T-helper 22 cell (primary cell): ENCODE measurements at places on chromosomes 13 and 19.

GRCh38 chr19:10230173-10230860 is 814 bp downstream of the S1PR2 start:
- DNase-seq = peak; percentile 78

DNA sequence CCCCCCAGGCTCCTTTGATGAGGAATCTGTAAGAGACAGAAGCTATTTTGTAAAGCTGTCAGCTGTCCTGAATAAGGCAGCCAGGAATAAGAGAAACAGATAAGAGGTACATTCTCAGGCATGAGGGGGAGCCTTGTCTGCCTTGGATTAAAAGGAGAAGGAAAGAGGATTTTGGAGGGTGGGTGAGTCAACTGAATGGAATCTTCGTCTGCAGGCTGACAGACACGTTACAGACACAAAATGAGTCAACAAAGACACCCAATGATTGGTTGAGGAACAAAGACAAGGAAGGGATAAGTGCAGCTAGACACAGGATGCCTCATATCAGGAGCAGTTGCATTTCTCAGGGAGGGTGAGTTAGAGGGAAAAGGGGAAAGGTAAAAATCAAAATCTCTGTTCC is 162.5 kb downstream of the OLFM4 start:
- DNase-seq = no peak

DNA sequence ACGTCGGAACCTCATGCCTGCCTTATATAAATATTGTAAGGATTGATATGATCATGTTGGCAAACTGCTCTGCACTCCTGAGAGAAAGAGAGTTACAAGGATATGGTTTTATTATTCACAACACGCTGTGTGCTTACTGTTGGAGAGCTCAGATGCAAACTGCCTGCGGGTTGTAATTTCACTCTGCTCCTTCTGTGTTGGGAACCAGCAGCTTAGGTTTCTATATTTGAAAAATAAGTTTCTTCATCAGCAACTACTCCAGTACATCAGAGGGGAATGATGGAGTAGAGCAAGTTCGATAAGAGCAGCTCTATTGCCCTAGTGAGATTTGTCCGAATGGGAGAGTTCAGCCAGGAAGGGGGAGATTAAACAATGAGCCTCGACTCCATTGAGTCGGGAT is 106.9 kb upstream of the UBL3 start:
- no peak for DNase-seq

DNA sequence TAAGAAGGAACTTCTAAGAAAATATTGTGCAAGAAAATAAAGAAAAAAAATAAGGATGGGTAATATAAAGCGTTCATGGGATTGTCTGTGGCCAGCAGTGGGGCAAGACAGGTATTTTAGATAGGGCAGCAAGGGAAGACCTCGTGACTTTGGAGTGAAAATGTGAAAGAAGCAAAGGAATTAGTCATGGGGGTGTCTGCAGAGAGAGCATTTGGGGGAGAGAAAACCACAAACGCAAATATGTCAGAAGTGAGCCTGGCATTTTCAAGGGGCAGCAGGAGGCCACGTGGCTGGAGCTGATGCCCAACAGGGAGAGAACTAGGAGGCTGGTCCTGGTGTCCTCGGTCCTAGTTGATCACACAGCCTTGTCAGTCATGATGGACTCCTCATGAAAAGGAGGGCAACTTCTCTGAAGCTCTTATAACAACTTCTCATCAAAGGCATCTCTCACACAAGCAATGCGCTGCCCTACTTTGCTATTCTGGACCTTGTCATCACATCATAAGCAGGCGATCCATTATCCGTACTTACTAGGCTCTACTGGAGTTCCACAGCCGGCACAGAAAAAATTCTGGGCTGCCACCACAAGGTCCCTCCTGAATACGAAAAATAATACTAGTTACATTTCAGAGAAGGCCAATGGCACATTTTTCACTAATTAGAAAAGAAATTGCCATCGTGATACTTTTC is 31.0 kb downstream of the RUBCNL start:
- DNase-seq = no peak

GRCh38 chr19:18231775-18232174 is 5.5 kb upstream of the PDE4C start:
- DNase-seq = no peak

GRCh38 chr13:94120878-94121277 is 358.6 kb downstream of the DCT start:
- DNase-seq = no peak

GRCh38 chr13:59451236-59451635 is 712.5 kb downstream of the DIAPH3 start:
- no peak for DNase-seq

DNA sequence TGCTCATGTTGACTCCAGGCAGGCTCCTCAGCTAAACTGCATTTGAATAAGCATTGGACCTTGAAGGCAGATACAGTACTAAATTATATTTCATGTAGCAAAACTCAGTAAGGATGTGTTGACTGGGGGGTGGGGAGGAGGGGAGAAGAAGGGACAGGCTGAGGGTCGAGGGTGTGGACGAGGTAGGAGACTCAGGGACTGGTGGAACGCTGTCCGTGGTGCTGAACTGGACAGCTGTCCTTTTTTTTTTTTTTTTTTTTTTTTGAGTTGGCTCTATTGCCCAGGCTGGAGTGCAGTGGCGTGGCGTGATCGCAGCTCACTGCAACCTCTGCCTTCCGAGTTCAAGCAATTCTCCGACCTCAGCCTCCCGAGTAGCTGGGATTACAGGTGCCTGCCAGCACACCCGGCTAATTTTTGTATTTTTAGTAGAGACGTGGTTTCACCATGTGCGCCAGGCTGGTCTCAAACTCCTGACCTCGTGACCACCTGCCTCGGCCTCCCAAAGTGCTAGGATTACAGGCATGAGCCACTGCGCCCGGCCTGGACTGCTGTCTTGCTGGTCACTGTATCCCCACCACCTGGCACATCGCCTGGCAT is 33.2 kb upstream of the CASP14 start:
- DNase-seq = no peak

- DNase-seq = no peak
Measured at GRCh38 chr13:52954838-52955237, 73.8 kb upstream of the OLFM4 start.

DNA sequence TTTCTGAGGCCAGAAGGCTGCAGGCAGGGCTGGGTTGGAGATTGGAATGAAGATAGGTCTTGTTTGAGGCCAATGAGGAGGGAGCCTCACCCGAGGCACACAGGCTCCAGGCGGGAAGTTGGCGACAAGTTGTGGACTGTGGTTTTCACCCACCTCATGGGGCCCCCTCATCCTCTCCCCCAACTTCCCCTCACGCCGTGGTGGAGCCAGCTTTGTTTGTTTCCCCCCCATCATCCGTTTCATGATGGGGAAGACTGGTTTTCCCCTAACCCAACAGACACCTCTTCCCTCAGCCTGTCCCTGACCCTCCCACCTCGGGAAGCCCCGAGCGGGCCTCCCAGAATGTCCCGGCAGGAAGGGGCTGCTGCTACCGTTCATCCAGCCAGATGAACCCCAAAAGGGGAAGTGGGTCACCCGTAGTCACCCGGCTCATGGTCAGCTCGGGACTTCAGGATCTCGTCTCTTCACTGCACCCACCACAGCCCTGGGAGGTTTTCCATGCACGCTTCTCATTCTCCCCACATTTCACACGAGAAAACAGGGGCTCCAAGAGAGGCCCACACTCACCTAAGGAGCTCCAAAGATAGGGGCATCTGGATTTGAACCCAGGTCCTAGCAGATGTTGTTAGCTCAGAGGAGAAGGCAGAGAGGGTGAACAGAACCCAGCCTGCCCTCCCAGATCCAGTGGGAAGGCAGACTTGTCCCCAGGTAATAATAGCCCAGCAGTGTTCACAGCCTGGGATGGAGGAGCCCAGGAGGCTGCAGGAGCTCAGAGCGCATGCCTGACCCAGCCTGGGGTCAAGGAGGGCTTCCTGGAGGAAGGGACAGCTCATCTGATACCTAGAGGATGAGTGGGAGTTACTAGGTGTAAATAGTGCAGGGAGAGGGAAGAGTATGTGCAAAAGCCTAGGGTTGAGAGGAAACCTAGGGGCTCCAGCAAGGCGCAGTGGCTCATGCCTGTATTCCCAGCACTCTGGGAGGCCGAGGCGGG is 23.5 kb downstream of the CEACAM16 start:
- DNase-seq = no peak

GRCh38 chr13:42977219-42977659 is 14.8 kb downstream of the EPSTI1 start:
- no peak for DNase-seq

DNA sequence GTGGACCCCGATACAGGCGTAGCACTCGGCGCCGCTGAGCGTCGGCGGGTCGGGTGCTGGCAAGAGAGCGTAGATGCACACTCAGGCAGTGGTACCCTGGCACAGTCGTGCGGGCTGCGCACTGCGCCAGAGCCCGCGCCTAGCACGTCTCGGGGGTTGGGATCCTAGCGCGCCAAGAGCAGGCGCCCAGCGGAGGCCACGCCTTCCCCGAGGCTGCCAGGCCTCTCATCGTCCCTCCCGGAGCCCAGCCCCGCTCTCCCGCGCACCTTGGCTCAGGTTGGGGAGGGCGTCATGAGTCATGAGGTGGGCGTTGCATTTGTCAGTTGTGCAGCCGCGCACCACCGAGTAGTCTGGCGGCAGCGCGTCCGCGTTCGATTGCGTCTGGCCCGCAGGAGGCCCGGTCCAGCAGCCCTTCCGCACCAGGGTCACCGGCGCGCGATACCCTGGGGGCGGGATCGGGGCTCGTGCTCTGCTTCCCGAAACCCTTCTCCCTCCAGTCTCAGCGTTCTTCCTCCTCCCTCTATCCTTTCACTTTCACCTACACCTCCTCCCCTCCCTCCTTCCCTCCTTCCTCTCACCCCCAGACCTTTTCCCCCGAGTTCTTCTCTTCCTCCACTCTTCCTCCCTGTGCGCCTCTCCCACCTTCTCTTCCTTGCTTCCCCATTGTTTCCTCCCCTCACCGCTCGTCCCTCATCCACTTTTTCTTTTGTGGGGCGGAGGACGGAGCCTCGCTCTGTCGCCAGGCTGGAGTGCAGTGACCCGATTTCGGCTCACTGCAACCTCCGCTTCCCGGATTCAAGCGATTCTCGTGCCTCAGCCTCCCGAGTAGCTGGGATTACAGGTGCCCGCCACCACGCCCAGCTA is 3.5 kb downstream of the LYPD5 start:
- peak; percentile 40 for DNase-seq
